ENCODE measurements at places on chromosomes 7 and 10.

DNA sequence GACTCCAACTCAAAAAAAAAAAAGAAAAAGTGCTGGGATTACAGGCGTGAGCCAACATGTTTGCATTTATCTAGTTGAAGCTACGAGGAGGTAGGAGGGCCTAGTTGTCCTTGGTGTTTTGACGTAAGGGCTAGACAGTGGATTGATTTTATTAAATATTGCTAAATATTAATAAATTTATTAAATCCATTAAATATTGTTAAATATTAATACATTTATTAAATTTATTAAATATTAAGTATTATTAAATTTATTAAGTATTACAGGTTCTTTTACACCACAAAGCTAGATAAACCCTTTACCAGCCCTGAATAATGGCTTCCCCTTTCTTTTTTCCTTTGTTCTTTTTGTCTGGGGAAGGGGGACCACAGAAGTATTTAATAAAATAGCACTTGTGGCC is 47.5 kb upstream of the TMEM248 start:
- DNase-seq: no peak

GRCh38 chr7:87426160-87426559 is 49.3 kb downstream of the ABCB4 start:
- no peak for DNase-seq

DNA sequence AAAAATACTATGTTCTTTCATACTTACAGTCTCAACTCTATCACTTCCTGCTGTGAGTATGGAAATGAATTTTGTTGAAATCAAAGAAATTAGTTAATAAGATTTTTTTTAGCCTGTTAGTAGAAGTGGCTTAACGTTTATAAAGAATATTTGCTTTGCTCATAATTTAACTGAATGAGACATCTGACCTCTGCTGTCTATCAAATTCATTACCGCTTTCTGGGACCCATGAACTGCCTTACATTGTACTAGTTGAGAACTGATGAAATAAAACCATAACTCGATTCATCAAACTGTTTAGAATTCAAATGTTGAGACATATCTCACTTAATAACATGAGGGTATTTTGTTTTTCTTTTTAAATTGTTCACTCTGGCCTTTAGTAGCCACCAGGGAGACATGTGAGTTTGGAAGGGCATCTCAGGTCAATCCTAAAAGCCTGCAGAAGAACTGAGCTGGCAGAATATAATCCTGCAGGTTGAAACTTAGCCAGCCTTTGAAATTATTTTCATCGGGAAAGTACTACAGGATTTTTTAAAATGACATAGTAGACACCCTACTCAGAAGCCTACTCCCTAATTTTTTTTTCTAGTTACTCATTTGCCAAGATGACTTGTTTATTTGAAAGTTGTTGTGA is 78.7 kb downstream of the KIAA1217 start:
- no peak for DNase-seq

- DNase-seq: no peak
Measured at GRCh38 chr10:52979295-52979990, 206.9 kb upstream of the MBL2 start.

GRCh38 chr10:89001729-89002072 is 11.1 kb downstream of the FAS start:
- no peak for DNase-seq

DNA sequence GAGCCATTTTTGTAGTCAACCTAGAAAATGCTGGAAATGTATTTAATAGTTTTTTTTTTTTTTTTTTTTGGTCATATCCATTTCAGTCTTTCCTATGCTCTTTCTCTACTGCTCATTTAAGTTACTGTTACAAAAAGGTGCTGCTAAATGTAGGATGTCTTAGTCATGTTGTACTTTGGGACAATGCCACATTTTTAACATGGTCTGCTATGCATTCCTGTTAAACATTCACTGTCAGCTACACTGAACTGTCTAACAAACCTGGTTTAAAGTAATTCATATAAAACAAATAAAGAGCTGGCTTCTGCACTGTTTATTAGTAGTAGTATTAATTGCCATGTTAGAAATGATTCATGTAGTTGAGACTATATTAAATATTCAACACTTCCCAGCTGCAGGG is 108.6 kb downstream of the NSUN6 start:
- no peak for DNase-seq

DNA sequence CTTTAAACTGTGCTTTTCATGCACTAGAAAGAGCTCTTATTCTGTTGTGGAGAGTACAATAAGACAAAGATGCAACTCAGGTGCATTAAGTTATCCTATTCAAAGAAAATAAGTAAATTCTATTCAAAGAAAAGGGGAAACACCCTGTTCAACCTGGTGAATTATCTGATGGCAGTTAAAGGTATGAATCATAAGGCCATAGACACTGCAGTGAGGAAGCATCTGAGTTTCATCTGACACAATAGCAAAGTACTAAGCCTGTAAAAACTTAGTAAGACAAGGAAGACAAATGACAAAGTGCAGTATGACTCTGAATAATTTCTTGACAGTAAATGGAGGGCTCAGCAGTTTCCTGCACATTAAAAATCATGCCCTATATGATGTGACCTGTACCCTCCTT is 91.0 kb upstream of the LRRTM3 start:
- DNase-seq: no peak

GRCh38 chr7:76259124-76260093 is 43.1 kb upstream of the HSPB1 start:
- no peak for DNase-seq

DNA sequence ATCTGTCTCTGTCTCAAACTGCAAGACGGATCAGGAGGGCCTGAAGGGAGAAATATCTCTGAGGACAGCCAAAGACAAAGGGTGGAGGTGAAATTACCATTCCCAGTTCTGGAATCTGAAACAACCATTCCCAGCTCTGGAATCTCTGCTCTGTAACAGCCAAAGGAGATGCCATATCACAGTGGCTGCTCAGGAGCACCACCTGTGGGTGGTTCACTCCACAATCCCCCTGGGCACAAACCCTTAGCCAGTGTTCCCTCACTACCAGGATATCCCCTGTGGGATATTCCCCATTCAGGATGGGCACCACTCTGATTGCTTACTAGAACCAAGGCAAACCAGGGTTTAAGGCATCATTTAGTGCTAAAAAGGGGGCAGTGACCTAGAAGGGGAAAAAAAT is 199.0 kb downstream of the HTR7 start:
- no peak for DNase-seq

GRCh38 chr10:74432841-74433594 is 282.0 kb downstream of the ADK start:
- DNase-seq: no peak

- DNase-seq: no peak
Measured at GRCh38 chr7:14294637-14295036, 305.2 kb upstream of the ETV1 start.

GRCh38 chr7:55657654-55658053 is 85.4 kb upstream of the VOPP1 start:
- DNase-seq: no peak

- no peak for DNase-seq
Measured at GRCh38 chr10:46217752-46218453, 68.9 kb upstream of the ANTXRL start.

- no peak for DNase-seq
Measured at GRCh38 chr10:59125666-59126065, 50.8 kb upstream of the PHYHIPL start.

DNA sequence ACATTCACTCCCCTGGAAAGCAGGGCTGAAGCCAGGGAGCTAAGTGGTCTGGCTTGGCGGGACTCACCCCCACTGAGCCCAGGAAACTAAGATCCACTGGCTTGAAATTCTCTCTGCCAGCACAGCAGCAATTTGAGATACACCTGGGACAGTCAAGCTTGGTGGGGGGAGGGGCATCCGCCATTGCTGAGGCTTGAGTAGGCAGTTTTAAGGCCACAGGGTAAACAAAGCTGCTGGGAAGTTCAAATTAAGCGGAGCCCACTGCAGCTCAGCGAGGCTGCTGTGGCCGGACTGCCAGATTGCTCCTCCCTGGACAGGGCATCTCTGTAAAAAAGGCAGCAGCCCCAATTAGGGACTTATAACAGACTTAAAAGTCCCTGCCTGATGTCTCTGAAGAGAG is 108.2 kb upstream of the FAM13C start:
- no peak for DNase-seq

GRCh38 chr7:88758381-88759229 is 895 bp upstream of the ZNF804B start:
- DNase-seq: no peak

DNA sequence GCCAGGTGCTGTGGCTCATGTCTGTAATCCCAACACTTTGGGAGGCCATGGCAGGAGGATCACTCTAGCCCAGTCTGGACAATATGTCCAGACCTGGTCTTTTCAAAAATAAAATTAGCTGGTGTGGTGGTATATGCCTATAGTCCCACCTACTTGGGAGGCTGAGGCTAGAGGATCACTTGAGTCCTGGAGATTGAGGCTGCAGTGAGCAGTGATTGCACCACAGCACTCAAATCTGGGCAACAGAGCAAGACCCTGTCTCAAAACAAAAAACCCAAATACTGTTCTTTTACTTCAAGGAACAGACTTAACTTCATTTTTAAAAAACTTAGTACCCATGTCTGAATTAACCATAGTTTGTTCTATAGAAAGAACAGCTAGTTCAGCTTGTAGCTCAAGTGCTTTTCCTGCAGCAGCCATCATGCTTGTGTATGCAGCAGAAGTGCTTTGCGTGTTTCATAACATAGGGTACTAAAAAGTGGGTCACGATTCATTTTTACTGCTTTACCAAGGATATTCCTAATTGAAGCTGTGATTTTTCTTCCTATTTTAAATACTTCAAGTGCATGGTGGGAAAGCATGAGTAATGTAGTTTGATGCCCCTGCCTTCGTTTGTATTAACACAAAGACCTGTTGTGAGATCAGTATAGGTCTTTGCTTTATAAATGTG is 5.9 kb downstream of the EIF4H start:
- no peak for DNase-seq

DNA sequence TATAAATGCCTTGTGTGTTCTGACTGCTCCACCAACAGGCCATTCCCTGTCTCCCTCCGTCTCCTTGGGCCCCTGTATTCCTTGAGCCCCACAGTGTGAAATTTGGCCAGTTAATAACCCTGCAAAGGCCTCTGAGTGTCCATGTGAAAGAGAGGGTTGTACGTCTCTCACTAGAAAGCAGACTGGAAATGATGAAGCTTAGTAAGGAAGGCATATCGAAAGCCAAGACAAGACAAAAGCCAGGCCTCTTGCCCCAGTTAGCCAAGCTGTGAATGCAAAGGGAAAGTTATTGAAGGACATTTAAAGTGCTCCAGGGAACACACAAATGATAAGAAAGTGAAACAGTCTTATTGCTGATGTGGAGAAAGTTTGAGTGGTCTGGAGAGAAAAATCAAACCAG is 680.2 kb downstream of the SDK1 start:
- no peak for DNase-seq

DNA sequence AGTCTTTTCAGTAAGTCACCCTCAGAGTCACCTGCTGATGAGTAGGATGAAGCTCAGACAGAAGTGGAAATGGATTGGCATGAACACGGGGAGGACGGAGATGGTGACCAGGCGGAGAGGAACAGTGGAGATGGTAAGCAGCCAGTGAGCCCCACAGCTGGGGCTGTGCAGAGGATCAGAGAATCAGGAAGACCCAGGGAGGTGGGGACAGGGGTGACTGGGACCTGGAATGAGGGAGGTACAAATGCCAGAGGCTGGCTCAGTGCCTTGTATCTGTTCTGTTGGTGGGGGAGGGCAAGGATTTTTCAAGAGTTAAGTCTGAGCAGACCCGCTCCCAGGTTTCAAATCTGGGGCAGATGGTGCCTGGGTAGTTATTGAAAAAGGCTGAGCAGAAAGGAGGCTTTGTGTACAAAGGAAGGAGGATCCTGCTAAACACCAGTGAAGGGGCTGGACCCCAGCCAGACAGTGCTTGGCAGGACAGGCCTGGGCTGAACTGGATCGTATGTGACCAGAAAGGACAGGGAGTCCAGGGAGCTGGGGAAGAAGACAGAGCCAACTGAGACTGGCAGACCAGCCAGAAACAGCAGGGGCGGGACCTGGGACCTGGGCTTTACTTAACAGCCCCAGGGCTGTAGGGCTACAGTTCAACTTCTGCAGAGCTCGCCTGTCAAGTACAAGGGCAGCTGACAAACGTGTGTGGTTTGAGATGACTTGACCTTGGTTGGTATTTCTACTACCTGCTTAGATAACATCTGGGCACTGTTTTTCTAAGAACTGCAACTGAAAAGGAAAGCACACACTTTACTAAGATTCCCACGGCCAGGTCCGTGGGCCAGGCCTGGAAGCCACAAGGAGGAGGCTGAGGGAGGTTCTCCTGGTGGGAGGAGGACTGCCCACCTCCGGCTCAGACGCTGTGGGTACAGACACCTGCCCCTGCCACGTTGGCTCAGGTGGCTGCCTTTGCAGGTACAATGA is 13.2 kb upstream of the FRMPD2 start:
- DNase-seq: no peak

GRCh38 chr7:3725155-3726059 is 424.4 kb downstream of the SDK1 start:
- DNase-seq: no peak

DNA sequence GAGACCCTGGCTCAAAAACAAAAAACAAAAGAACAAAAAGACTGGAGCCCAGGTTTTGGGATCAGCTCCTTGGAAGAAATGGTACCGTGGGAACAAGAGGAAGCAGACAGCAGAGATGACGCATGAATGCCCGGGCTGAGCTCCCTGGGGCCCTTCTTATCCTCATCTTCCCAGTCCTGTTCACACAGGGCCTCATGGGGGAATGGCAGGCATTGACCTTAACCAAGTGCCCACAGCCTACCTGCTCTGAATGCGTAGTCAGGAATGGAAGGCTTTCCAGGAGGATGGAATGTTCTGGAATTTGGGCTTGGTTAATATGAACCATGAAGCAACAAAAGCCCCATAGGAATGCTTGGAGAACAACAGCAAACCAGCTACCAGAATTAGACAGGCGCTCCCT is 154.7 kb downstream of the PRPF18 start:
- no peak for DNase-seq

DNA sequence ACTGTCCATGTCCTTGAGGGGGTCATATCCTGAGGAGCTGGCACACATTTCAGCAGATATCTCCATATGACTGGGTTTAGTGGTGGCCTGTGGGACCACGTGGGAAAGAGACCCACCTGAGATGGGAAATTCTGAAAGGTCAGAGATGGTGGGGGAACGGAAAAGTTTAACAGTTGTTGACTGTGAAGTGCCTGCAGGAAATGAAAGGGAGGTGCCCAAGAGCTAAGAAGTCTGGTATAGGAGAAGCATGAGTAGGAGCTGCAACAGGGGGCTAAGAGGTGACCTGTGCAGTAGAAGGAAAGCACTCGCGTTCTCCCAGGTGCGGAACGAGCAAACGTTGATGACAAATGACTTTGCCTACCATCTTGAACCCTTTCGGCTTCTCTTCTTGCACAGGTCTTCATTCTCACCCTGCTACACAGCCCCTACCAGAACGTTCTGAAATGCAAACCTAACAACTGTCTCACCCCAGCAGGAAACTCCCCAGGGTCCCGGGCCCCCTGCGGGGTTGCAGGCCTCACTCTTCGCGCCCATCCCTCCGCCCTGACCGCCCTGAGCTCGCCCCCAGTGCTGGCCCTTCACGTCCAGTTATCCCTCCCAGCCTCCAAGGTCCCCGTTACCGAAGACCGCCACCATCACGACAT is 9.8 kb upstream of the FXYD4 start:
- no peak for DNase-seq

Data from 8988T (cell line).